Kasumi-1 (cell line): ENCODE measurements at places on chromosomes 7 and 10.

GRCh38 chr7:3043544-3044371, at the start of gene CARD11:
TSS of gene CARD11 (minus strand) at chr7:3043867. CDS start at chr7:2958506, 85,361 bp downstream.
- no peak for DNase-seq

- no peak for DNase-seq
Measured at GRCh38 chr7:135231686-135232085, 2.0 kb upstream of the STRA8 start.

GRCh38 chr10:58976254-58976653, 200.2 kb upstream of the PHYHIPL start:
- DNase-seq, result no peak

DNA sequence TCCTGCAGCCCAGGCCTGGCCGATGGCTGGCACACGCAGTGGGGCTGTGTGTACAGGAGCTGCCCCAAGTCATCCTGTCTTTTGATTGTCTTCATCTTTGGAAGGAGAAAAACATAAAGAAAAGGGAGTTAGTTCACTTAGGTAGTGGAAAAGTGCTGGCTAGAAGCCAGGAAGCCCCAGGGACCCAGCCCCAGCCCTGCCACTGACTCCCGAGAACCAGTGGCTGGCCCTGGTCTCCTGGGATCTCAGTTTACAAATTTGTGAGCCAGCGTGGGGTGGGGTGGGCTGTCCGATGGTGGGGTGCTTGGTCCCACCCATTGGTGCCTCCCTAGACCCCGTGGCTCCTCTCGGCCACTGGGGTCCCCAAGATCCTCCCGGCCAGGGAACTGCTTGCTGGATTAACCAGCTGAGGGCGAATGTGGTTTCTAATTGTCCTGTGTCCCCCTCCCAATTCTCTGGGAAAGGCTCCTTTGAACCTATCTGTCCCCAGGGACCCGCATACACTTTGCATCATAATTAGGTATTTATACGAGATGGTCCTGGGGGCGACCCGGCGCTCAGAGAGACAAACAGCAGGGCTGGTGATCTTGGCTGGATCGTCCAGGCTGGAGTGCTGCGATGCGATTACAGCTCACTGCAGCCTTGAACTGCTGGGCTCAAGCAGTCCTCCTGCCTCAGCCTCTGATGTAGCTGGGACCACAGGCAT, 16.3 kb upstream of the CHST12 start:
- DNase-seq, result no peak

DNA sequence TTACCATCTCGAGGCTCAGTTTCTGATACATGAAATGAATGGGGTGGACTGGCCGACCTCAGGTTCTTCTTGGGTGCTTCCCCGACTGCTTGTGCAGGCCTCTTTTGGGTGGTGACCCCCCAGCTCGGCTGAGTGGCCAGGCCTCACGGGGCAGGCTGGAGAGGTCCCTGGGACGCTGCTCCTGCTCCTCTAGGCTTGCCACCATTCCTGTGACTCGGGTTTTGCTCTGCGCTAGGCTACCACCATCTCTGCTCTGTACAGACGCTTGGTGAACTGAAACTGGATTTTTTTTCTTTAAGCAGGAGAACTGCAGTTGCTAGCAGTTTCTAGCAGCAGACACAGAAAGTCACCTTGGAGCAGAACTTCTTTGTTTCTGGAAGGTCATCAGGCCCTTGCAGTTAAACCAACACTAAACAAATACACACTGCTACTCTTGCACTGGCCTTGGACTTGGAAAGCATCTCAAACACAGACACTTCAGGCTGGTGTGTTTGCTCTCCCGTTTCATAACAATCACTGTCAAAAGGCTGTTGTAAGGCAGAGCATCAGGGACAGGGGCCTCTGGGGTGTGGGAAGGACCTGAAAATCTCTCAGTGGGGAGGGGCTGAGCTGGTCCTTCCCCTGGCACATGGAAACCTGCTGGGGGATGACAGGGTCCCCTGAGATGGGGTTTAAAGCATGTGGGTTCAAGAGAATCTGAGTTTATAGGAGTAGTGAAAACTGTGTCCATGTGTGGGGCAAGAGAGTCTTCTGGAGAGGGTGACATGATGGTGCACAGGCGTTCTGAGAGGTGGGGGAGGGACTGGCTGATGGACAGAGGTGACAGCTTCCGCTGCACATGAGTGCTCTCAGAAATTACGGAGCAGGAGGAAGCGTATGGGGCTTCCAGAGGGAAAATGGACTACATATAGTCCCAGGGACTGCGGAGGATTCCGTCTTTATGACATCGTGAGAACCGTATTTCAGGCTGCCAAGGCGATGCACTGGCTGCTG, 35.0 kb upstream of the GIMAP8 start:
- no peak for DNase-seq

GRCh38 chr7:138753150-138753518, 44.7 kb upstream of the TMEM213 start:
- no peak for DNase-seq

- DNase-seq, result no peak
Measured at GRCh38 chr7:145289384-145289783, 453.5 kb upstream of the TPK1 start.

DNA sequence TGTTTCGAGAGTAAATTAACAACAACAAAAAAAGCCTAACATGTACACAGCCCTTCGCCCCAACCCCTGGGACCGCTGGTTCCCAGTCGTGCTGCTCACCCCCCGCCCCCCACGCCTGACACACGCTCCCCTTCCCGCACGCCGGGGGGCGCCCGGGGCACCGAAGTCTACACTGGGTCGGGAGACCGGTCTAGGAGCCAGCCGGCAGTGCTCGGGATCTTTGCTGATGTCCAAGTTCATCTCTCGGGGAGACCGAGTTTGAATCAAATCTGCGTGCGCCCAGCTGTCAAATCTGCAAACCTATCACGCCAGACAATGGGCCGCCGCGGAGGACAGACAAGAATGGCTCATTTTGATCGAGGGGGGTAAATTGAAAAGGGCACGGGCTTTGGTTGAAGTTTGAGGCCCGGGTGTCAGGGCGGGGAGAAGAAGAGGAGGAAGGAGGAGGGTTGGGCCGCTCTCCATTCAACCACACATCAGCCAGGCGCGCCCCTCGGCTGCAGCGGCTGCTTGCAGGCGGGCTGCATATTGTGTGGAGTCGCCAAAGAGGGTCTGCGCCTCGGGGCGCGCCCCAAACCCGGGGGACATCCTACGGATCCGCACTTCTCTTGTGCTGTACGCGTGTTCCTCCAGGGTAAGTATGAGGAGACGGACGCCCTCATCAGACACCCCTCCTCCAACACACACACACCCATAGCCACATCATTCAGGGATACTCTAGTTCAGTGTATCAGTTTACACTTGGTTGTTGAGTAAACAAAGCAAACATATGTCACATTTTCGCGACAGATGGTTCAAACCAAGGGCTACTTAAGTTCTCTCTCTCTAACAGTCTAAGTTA, 1.3 kb upstream of the GFRA1 start:
- no peak for DNase-seq

DNA sequence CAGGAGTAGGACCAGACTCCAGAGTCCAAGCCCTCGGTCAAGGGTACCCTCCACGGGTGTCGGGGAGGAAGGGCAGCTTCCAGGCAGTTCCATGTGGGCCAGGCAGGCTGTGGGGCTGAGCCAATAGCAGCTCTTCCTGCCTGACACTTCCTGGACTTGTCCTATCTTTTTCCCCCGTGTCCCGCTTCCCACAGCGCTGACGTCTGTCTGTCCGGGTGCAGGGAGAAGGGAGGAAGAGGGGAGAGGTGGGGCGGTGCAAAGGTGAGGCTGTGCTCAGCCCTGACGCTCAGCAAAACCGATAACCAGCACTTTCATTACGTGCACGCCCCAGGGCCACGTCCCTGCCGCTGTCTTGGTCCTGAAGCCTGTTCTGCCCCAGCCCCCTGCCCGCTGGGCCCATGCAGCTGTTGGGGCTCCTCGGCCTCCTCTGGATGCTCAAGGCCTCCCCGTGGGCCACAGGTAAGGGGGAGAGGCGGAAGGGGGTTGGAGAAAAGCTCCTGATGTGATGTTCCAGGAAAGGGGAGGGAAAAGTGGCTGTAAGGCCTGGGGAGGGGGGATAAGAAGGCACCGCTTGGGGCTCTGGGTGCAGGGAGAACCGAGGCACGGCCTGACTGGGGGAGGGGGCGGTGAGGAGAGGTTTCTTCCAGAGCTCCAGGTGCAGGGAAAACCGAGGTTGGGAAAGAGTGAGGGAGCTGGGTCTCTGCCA, at the start of gene MUC3A:
Gene MUC3A, plus strand, starts transcription at position 308 of the 706 bp plus-strand sequence. Its CDS starts 91 bp downstream, at position 399.
- DNase-seq, result no peak

GRCh38 chr7:74454925-74455288, 1.2 kb downstream of the GTF2IRD1 start:
- DNase-seq, result no peak

DNA sequence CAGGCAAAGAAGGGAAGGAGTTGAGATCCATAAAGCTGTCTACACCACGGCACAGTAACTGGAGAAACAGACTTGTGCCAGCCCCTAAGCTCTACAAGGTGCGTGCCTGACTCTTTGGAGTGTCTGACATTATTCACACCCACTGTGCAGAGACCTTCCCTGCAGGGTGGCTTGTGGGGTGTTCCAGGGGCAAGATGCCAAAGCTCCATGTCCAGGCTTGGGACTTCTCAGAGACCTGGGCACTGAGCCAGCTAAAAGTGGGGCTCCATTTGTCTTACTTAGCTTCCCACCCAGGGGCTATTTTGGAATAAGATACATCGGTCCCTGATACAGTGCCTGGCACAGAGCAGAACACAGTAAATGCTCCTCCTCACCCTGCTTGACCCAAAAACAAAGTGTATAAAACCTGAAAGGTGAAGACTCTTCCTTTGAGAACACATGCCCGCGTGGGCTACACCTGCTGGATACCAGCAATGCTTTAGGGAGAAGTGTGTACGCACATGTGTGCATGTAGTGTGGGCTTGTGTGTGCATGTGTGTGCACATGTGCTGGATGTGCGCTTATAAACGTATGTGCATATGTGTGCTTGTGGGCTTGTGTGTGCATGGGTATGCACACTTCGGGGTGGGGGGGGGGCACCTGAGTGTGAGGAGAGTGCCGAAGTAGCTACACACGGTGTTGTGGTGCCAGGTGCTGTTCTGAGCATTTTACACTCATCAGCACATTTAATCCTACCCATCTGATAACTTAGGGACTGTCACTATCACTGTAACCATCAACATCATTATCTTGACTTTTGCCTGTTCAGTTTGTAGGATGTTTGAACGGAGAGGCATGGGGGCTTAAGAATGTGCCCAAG, 143.0 kb downstream of the ARHGAP22 start:
- DNase-seq, result no peak

DNA sequence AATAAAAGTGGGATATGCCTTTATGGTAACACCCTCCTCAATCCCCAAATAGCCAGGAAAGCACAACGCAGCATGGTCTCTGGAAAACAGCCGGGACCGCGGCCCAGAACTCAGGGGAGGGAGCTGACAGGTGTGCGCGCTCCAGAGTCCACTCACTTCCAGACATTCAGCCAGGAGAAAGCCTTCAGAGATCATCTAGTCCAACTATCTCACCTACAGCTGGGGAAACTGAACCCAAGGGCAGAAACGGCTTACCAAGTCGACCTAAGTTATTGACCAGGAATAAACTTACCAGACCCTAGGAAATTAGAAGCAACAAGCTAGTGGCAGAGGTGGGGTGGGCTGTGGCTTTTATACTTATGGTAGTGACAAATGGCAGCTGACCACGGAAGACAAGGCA, 16.4 kb downstream of the GSDME start:
- no peak for DNase-seq

GRCh38 chr7:101116898-101117297, 10.0 kb upstream of the SERPINE1 start:
- no peak for DNase-seq

DNA sequence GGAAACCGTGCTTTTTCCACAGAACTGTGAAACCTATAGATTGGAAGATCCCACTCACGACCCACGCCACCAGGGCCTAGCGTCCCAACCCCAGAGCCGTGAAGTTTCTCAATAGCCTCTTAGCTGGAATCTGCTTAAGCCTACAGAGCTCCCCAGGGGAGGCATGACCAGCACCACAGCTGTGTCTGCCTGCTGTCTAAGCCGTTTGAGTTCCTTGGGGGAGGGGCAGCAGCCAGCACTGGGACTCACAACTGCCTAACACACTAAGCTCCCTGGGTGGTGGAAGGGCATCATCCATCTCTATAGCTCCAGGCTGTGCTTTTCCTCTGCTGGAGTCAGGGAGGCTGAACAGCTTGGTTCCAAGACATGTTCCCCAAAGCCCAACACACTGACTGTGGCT, 26.0 kb upstream of the TMEM140 start:
- no peak for DNase-seq

DNA sequence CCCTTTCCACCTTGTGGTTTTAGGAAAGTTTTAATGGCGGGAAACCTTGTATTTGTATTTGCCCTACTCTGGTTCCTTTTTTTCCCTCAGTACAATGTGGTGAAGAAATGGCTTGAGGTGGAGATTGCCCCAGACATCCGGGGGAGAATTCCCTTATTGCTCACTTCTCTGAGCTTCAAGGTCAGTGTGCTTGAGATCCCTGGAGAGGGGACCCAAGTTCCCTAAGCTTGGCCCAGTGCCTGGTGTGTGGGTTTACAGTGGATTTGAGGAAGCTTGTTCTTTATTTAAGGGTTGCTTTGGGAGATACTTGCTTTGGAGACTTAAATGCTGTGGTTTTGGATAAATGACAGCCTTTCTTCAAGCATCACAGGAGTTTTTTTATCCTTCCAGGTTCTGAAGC, 18.3 kb downstream of the CALHM2 start:
- peak; percentile 81 for DNase-seq

DNA sequence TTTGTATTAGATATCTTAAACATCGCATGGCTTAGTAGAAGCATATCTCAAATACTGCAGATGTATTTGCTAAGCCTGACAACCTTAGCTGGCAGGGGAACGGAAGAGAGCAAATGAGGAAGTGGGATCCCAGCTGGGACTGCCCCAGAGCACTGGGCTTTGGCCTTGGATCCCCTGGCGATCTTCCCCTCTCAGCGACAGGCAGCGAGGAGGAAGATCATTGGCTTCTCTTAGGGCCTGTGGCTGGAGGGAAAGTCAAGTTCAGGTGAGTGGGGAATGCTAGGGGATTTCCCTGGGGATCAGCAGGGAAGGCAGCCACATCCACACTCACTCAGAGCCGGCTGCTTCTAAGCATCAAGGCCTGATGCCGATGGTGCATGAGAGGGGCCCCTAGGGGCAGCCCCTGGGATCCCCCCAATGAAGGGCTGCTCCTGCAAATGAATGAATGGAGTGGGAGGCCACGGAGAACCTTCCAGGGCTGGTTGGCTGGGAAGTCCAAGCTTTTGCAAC, 42.0 kb downstream of the LYZL2 start:
- peak; percentile 92 for DNase-seq

DNA sequence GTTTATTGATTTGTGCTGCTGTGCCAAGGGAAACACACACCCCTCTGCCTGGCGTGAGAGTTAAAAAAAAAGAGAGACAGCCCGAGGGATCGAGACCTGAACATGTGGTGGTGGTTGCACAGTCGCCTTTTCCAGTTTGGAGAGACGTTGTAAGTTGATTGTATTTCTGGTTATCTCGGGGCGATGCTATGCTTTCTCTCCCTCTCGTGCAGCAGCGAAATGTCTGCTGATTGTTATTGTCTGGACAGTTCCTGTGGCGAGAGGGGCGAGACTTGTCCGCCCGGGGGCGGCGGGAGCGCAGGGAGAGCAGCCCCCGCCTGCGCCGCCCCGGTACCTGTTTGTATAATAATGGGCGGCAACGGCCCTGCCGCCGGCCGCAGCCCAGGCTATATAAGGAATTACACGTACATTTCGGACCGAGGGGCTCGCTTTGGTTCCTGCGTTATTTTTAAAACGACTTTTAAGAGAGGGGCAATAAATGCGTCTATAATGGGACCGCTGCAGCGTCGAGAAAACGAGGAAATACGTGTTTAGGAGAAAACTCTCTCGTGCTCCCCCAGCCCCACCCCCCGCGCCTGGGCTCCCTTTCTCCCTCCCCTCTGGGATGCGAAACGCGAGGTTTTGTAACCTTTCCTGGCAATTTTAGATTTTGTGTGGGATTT, 1.7 kb downstream of the ZEB1 start:
- DNase-seq, result peak; percentile 39
